ENCODE measurements at places on chromosomes 4 and X.

DNA sequence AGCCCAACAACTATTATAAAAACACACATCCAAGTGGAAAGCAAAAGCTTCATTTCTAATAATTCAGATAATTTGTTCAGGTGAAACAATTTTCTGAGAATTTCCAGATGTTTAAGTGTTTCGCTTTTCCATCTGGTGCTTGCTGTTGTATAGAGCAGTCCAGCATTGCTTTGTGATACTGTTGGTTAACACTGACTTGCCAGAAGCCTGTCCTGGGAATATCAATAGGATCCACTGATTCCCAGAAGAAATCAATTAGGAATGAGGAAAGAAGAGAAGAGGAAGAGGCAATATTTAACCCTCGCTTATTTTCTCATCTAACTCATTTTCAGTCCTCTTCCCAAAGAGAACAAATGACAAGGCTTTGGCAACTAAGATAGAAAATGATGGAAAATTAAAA, 94.9 kb upstream of the DDIT4L start:
- no peak for DNase-seq

DNA sequence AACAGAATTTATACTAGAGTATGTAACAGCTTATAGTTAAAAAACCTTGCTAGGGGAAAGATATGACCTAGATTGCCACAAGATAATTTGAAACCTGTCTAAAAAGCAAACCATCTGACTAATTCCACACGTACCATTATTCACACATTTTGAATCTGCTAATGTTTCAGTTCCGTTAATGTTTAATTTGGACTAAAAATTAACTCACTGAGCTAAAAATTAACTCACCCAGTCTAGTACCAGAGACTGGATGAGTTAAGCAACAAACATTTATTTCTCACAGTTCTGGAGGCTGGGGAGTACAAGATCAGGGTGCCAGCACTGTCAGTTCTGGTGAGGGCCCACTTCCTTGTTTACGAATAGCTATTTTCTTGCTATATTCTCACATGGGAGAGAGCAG, 231.5 kb upstream of the DIAPH2 start:
- DNase-seq, result no peak

DNA sequence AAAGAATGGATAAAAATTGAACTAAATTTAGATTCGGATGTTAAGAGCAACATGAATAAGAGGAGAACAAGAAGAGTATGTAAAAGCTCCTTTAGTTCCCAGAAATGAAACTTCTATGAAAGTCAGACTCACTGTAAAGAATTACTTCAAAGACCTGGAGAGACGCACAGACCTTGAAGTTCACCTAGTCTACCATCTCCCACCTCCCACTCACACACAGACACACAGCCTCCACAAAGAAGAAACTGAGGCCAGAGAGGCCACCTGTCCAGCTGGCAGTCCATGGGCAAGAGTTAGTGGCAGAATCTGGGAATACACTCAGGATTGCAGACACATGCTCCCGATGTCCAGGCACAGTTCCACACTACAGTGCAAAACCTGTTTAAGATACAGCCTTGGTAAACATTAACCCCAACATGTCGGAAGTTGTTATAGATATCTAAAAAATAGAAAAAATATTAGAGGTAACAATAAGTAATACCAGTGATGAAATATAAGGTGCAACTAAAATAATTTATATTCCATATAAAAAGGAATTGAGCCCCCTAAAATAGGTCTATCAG, 288.8 kb downstream of the INPP4B start:
- DNase-seq, result no peak

GRCh38 chr4:114015444-114015899, 36.0 kb upstream of the ARSJ start:
- DNase-seq, result no peak

- no peak for DNase-seq
Observed at GRCh38 chrX:22234380-22234779, 38.3 kb upstream of the CBLL2 start.
